ENCODE measurements at places on chromosomes 5 and 9. TPM values are rescaled to one million over a fixed set of nuclear protein-coding genes. Genes with fewer than 3 reads are reported as not detected.

The RAPGEF6 gene
- 3.9 TPM for total RNA-seq

The CCL27 gene
- not detected for total RNA-seq

The ARHGEF37 gene
- 6.5 TPM for total RNA-seq

The TMEM252 gene
- not detected for total RNA-seq

The SNX2 gene
- total RNA-seq, result 25.9 TPM

The CYLC2 gene
- not detected for total RNA-seq

The GPRIN1 gene
- 0.18 TPM for total RNA-seq

The BAAT gene
- total RNA-seq, result 459 TPM

The C9orf153 gene
- total RNA-seq, result 0.15 TPM

The ORM2 gene
- 4,103 TPM for total RNA-seq

DNA sequence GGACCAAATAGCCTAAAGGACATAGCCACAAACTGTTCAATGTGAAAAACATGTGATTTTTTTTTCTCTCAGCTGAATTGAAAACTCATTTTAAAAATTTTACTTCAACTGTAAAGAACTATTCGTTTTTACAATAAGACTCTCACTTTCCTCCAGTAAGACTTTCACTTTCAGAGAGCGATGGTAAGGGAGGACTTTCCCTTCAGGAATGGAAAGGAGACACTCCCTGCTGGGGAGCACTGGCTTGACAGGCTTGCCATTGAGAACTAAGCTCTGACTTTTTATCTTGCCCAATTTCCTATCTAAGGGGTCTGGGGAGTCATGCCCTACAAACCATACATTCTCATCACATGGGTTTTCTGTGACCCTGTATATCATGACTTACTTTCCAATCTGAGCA lies 186.7 kb downstream of the CFAP90 start:
- DNase-seq, result no peak

DNA sequence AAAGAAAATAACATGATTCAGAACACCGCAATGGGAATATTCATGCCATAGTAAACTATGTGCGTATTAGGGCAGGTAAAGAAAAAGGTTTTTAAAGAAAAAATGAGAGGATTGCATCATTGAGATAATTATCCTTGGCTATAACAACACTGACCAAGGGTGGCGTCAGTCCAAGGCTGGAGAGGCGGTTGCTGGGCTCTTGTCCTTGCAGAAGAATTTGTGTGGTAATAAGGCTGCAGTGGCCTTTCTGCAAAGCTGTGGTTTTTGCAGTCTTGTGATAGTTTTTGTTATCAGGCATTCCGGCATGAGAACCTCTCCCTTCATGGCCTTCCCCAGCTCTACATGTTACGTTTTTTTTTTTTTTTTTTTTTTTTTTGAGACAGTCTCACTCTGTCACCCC lies 14.0 kb downstream of the BOD1 start:
- DNase-seq, result no peak

- no peak for DNase-seq
Measured at GRCh38 chr9:22052376-22052945, 43.4 kb upstream of the CDKN2B start.

GRCh38 chr9:135993765-135994500 lies 32.8 kb upstream of the UBAC1 start:
- DNase-seq, result peak; percentile 95

DNA sequence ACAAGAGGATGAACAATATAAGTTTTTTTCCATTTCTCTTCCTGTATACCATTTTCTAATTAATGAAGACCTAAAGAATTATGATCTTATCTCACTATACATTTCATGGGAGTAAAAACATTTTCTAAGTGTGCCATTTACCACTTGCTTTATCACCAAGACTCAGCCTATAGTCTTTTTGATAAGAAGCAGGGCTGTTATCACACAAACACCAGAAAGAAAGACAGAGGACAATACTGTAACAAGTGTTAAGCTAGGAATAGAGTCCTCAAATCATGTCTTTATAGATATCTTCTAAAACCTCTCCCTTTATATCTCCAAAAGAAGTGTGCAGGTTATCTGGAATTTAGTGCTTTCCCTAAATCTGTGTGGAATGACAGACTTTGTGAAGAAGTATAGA lies 119.7 kb downstream of the FAM174A start:
- no peak for DNase-seq

DNA sequence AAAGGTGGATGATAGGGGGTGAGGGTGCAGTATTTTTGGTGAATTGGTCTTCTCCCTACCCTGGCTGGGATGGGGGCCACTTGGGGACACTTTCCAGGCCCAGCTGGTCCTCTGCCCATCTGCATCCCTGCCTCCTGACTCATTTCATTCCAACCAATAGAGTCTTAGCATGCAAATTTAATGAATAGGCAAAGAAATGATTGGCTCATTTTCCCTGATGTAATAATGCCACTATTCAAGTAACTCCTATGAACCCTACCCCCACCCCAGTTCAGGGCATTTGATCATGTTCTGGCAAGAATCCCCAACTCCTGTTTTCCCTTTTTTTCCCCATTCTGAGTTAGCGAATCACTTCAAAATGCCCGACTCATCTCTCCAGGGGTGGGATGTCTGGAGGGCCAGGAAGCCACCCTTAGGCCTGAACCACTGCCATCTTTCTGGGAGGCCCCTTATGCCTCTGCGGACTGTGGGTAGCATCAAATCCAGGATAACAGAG lies 56.7 kb downstream of the PCDH1 start:
- DNase-seq, result no peak

DNA sequence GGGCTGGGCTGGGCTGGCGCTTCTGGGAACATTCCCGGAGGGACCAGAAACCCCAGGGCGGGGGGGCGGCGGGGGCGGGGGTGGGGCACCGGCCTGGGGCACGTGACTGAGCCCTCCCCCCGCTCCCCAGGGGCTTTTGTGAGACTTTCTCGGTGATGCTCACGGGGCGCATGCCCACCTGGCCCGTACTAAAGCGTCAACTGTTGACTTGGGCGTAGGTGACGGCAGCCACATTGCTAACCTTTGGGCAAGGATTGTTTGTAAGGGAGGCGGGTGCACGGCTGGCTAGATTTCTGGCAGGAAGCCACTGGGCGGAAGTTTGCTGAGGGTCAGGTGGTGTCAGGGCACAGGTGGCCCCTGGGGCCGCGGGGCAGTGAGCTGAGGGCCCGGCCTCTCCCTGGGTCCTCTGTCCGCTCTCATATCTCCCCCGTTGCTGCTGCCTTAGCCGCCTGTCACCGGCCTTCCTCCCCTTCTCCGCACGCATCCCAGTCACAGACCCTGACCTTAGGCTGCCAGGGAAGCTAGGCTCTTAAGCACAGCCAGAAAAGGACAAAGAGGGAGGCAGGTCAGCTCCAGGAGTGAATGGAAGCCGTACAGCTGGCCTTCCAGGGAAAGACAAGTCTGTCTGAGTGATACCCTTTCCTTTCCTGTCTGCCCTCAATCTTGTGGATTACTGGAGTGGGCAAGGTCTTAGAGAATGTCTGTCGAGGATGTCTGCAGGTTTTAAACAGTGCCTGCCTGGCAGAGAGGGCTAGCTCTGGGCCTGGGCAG lies 812 bp downstream of the CACFD1 start:
- DNase-seq, result peak; percentile 95

DNA sequence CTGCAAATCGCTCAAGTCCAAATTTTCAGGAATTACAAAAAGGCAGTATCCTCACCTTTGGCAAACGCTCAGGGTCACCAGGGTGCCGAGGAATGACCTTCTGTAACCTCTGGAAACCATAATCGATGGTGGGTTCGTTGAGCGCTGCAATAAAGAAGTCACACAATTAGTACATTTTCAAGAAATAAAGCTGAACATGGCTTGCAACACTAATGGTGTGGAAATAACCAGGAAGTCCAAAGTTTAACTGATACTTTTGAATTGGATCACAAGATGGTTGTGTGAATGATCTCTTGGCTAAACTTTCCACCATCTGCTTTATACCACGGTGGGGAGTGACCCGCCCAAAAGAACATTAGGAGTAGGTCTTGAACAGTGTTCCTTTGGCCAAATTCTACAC lies 368.7 kb downstream of the EBF1 start:
- DNase-seq, result peak; percentile 62

GRCh38 chr5:132408965-132409364 lies 39.5 kb downstream of the SLC22A5 start:
- peak; percentile 82 for DNase-seq

DNA sequence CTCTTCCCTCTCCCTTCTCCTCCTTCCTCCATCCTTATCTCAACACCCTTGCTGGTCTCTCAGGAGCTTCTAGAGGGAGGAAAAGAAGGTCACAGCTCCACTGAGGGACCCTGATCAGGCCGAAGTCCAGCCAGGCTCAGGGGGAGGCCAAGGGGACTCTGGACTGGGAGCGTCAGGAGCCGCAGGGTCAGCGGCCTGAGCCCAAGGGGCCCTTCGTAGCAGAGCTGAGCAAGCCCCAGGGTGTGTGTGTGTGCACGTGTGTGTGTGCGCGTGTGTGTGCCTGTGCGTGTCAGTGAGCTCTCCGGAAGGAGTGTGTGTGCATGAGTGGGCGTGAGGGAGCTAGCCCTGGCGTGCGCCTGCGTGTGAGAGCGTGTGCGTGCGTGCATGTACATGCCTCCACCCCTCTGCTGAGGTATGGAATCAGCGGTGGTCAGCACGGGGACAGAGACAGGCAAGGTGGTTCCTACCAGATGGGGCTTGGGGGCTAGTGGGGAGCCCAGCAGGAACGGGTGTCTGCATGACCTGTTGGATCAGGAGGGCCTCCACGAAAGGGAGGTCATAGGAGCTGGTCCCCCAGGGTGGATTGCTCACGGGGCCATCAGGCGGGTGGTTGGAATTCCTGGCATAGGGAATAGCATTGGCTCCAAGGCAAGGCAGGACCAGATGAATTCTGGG lies 10.0 kb upstream of the AGPAT2 start:
- DNase-seq, result peak; percentile 85

DNA sequence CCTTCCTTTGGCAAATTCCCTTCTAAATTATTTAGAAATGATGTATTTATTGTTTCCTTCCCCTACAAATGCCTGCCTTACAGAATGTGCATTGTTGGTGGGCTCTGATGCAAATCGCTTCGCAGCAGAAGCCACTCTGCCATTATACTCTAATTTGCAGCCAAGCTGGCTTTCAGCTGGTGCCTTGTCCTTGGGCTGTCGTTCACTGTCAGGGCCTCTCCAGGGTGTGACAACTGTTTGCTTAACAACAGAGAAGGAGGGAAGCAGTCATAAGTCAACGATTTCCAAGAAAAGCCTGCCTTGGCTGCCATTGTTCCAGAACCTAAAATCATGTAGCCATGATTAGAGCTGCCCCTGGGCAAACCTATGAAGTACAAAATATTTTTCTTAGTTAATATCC lies 260.1 kb upstream of the RGMB start:
- DNase-seq, result no peak

DNA sequence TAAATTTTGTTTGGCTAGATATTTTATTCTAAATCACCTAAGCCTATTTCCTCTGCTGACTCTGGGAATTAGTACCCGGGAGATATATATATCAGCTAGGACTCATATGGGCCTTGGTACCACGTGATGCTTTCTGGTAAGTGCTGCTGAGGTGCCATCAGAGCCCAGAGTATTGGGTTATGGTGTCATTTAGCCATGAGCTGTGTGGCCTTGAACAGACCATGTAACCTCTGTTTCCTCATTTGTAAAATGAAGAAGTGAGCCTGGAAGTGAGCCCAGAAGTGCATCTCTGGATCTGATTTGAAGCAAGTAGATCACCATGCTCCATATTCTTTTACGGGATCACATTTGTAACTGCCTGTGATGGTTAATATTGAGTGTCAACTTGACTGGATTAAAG lies 126.1 kb downstream of the GPBP1 start:
- DNase-seq, result no peak

DNA sequence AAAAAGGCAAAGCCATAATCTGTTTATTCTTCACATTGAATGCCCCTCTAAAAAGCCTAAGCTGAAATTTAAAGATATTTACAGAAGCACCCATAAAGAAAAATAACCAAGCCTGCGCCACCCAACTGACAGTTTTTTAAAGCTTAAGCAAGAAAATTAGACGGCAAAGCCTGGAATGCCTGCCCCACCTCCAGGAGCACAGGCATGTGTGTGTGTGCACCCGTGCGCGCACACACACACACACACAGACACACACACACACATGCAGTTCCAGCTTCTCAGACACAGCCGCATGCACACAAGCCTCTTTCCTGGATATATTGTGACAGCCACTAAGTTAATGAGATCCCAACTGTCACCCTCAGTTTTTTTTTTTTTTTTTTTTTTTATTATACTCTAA lies 88.2 kb downstream of the FRMD3 start:
- no peak for DNase-seq

DNA sequence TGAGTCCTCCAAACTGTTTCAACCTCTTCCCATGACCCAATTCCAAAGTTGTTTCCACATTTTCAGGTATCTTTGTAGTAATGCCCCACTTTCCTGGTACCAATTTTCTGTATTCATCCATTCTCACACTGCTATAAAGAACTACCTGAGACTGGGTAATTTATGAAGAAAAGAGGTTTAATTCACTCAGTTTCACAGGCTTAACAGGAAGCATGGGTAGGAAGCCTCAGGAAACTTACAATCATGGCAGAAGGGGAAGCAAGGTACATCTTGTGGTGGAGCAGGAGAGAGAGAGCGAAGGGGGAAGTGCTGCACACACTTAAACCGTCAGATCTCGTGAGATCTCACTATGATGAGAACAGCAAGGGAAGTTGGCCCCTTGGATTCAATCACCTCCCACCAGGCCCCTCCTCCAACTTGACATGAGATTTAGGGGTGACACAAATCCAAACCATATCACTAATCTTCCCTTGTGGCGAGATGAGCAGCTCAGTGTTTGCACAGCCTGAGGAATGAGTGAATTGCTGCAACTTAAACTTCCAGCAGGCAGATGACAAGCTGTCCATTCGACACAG lies 42.9 kb downstream of the TRIP13 start:
- no peak for DNase-seq

DNA sequence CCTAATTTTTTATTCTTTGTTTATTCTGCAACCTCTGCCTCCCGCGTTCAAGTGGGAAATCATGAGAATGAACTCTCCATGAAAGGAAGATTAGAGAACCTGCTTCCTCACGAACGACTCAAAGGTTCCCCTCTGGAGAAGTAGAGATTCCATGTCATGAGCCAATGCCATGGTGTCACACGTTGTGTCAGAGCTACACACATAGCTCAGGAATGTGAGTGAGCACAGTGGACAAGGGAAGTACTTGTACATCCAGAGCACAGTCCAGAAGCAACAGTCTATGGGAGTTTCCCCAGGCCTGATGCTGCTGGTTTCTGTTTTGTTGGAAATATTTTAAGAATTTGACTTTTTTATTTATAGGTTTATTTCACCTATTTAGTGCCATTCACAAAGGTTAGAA lies 26.8 kb upstream of the PPP2CA start:
- no peak for DNase-seq

DNA sequence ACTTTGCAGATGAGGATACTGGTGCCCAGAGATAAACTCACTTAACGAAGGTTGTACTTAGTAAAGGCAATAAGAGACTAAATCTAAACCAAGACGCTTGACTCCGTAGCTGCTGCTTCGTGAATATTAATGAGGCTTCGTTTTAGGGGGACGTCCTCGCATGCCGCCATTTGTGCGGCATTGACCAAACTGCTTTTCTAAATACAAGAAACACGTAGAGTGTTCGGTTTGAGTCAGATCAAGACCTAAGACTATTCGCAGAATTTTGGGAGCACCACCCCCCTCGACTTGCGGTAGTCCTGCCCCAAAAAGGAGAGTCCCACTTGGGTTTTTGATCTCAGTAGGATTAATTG lies 1.1 kb downstream of the NPM1 start:
- no peak for DNase-seq

GRCh38 chr5:150391986-150392385 lies 20.7 kb downstream of the CD74 start:
- no peak for DNase-seq

- no peak for DNase-seq
Measured at GRCh38 chr5:128777052-128777451, 188.2 kb upstream of the SLC27A6 start.

GRCh38 chr5:5925191-5925590 lies 453.2 kb downstream of the MED10 start:
- no peak for DNase-seq

All from left lobe of liver (tissue), 2 donors.